NT2/D1 (cell line): ENCODE measurements at places on chromosomes 4 and X.

DNA sequence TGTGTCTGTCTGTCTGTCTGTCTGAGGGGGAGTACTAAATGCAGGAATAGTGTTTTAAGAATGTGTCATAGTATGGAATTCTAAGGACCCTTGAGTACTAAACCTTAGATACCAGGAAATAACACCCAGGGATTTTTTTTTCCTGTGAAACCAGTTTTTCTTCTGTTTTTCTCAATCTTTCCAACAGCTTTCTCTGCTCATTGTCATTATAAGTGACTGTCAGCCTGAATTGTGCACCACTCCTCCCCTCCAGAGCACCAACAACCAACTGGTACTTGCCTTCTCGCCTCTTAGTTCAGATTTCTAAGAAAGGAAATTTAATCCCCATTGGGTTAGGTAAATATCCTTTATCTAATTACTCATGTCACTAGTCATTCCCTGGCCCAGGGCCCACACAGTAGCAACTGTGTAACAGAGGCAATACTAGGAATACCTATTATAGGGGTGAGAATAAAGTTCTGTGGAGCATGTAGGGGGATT, 320.6 kb downstream of the ADGRL3 start:
- no peak for DNase-seq

DNA sequence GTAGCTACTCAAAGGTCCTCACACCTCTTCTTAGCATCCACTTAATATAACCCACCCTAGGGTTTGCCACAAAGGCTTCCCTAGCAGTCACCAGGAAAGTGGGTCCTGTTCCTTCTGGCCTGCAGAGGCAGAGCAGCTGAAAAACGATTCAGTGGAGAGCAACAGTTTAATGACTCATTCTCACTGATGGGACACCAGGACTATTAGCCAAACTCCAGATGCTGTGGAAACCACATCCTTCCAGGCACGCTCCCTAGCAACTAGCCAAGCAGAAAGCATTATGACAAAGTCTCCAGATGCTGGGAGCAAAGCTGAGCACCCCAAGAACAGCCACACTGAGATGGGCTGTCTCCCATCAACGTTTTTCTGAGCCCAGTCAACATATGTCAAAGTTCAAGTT, 30.3 kb upstream of the UTP14A start:
- DNase-seq = no peak

- no peak for DNase-seq
Observed at GRCh38 chr4:109303140-109303496, 660 bp upstream of the COL25A1 start.

DNA sequence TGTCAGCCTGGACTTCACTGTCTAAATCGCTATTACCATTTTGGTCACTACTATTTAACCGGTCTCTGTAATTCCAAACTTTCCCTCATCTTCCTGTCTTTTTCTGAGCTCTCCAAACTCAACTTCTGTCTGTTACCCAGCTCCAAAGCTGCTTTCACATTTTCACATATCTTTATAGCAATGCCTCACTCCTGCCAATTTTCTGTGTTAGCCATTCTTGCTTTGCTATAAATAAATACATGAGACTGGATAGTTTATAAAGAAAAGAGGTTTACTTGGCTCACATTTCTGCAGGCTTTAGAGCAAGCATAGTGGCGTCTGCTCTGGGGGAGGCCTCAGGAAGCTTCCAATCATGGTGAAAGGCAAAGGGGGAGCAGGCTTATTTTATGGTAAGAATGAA, 368.3 kb upstream of the GNPDA2 start:
- no peak for DNase-seq

GRCh38 chr4:85565761-85566480, 91.0 kb downstream of the ARHGAP24 start:
- no peak for DNase-seq
